ENCODE measurements at places on chromosomes 5 and 9.

DNA sequence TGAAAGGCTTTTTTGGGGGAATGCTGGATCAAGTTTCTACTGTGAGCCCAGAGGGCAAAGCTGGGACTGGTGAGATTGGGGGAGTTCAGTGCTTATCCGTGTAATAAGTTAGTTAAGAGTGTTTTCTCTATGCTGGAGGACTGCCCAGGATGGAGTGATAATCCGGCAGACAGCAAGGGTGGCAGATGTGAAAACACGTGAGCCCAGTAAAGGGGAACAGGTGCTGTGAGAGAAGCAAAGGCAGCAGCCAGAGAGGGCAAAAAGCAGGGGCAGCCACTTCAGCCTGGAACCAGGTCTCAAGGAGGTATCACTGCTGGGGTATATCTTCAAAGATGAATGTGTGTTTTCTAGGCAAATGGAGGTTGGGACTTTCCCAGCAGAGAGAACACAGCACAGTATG is 53.9 kb downstream of the GALNT10 start:
- DNase-seq: no peak

GRCh38 chr9:76443887-76444286 is 15.1 kb upstream of the GCNT1 start:
- no peak for DNase-seq

- DNase-seq: no peak
These were observed 498 bp downstream of the HAUS6 start for GRCh38 chr9:19102181-19102630.

DNA sequence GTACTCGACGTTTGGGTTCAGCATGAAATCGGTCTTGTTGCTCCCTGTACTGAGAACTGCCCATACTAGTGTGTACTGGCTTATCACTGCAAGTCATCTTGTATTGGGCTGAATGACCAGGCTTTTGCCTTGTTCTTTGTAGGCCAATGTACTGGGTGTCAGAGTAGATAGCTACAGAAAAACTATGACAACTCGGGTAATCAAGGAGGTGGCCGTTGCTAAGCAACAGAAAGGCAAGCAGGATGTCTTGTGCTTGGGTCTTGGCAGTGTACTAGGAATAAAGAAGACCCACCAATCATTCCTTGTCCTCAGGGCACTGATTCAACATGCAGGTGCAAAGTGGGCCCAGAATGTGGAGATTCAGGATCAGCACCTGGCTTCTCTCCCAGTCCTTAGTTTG is 11.9 kb upstream of the SHISAL2B start:
- DNase-seq: no peak

DNA sequence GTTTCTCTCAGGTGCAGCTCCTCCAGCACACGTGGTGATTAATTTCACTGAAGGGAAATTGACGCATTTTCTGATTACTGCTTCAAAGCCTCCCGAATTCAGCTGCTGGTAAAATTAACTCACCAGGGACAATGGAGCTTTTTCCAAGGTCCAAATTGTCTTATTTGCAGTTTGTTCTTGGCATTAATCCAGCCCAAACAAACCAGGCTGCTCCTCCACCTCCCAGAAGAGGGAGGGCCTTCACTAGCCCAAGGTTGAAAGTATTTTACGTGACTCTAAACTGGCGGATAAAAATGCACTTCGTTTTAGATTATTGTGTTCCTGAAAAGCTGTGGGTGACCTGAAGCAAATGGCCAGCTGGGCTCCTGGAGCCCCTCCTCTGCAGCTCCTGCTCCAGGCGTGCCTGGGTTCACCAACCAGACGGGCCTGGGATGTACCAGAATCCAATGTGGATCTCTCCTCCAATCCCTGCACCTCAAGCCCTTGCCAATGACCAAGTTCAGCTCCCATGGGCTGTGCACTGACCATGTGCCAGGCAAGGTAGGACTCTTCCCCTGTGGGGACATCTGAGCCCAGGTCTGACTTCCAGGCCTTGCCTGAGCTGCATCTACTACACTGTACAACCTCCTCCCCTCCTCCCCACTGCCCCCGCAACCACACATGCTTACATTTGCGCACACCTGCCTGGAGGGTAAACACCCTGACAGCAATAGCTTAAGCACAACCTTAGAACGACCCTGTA is 193.4 kb downstream of the CDK5RAP2 start:
- peak; percentile 76 for DNase-seq

DNA sequence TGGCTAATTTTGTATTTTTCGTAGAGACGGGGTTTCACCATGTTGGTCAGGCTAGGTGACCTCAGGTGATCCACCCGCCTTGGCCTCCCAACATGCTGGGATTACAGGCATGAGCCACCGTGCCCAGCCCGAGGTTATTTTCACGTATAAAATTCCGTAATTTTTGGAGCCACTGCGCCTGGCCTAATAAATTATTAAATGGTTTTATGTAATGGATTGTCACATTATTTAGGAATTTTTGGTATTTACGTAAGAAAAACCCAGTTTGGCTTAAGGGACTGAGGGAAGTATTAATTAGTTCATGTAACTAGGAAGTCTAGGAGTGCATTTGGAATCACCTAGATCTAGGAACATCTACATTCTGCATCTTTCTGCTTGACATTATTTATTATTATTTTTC is 8.3 kb downstream of the GLE1 start:
- DNase-seq: no peak

DNA sequence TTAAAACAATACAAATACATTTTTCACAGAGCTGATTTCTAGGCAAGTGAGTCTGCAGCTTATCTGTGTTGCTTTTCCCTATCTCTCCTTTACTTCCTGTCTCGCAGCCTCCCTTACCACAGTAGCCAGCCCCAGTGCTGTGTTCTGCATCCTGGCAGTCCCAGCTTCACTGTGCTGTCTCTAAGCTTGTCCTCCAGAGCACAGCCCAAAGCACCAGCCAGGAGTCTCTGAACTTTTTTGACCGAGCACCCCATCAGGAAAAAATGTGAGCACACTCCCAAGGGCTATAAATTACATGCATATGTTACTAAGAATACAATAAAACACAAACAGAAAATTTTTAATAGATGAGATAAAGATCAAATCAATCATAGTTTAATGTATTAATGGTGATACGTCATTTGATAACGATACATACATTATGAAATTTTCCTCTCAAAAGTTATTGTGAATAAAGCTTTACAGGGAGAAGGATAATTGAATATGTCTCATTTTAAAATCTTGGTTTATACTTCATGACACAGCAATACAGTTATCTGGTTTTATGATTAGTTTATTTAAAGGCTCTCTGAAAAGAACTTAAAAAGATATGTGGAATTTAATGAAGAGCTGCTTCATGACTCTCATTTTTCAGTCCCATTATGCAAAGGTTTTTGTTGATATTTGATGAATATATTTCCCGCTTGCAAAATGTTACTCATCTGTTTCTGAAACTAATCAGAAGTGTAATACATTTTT is 7.3 kb upstream of the RHOBTB3 start:
- DNase-seq: no peak

- DNase-seq: no peak
These were observed at the start of gene PCDH12 for GRCh38 chr5:141958113-141958512. TSS of gene PCDH12 (minus strand) at chr5:141958202. CDS start at chr5:141957851, 351 bp downstream.

DNA sequence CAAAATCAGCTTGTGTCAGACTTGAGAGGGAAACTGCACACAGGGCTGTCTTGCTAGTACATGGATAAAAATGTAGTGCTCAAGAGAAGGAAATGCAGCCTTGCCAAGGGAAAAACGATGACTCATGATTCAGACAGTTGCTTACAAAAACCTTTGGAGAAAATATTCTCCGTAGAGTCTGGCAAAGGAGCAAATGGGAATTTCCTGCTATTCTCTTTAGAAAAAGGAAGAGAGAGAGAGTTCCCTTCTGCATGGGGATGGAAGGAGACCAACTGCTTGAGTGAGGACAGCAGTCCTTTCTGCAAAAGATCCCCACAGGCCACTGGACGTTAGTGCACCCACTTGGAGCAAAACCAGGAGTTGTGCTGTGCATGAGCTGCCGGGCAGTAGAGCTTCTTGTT is 7.6 kb downstream of the IFNB1 start:
- no peak for DNase-seq

DNA sequence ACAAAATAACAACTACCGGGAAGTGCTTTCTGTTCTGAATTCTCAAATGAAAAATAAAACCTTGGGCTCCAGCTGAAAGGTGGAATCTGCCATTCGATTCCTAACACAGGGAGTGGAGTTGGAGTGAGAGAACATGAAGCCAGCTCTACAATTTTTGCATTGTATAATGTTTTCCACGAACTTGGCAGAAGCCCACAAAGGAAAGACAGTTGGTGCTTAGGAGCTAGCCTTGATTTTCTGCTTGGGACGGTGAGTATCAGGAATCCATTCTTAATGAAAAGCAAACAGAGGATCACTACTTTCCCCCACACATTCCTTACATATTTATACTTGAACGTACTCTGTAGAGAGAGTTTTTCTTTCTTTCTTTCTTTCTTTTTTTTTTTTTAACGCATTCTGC is 74.2 kb upstream of the FBXL7 start:
- no peak for DNase-seq

Measured in NCI-H1930 (cell line).